ENCODE measurements at places on chromosomes 12 and 14.

DNA sequence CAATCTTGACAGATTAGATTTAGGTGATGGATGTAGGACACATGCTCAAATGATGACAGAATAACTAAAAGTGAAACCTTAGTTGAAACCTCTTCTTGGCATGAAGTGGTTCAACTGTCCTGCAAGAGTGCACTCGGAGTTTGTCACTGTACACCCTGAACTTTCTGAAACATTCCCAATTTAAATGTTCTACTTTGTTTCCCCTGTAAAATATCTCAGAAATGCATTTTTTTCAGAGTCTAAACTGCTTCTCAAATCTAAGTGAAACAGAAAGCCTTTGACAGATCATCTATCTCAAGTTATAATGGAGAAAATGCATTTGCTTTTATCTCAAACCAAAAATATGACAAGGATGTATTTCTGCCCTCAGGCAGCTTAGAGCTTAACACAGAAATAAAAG lies 66.0 kb downstream of the BHLHE41 start:
- DNase-seq: no peak

- DNase-seq: peak; percentile 15
These were observed 55.2 kb downstream of the FOS start for GRCh38 chr14:75333606-75334548.

DNA sequence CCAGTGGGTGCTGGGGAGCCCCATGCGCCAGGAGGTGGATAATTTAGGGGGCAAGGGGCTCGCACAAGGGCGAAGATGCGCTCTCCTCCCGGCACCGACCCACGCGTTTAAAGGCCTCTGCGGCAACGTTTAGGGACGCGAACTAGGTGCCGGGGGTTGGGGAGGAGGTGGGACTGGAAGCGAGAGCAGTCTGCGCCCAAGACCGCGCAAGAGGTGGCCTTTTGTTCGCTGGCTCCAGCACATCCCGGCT lies 1.3 kb downstream of the SLC38A1 start:
- DNase-seq: no peak

GRCh38 chr14:34018564-34019244 lies 67.8 kb upstream of the EGLN3 start:
- DNase-seq: no peak

GRCh38 chr14:50021261-50022031 lies 94.9 kb downstream of the VCPKMT start:
- DNase-seq: no peak

GRCh38 chr14:90850487-90850886 lies 34.3 kb upstream of the TTC7B start:
- DNase-seq: no peak

- DNase-seq: no peak
These were observed 5.0 kb upstream of the ALDH2 start for GRCh38 chr12:111761706-111762105.

DNA sequence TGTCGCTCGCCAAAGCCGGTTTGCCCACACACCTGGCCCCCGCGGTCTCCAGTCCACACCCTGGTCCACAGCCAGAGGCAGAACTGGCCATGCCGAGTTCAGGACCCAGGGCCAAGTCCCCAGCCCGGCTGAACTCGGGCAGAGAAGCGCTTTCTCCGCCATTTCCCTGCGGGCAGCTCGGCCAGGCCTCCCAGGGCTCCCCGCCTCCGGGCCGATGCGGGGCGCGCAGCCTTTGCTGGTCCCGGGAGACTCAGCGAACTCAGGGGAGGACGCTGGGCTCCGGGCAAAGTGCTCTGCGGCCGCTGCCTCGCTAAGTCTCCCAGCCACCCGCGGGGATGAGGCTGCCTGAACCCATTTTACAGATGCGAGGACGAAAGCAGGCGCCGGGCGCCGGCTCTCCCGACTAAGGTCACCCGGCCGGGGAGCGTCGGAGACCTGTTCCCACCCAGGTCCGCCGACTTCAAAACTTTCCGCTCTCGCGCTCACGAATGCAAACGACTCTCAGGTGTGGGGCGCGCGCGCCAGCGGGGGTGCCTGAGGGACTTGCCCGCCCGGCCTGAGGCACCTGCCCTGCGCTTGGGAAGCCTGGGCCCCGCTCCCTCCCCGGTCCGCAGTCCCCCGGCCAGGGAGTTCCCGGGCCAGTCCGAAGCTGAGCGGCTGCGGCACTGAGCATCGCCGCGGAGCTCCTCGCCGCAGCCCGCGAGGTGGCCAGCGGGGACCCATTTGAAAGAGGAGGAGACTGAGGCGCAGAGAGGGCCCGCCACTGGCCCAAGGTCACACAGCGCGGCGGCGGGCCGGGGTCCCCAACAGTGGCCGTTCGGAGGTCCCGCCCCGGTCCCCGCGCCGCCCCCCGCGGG lies 627 bp downstream of the TESC start:
- no peak for DNase-seq

DNA sequence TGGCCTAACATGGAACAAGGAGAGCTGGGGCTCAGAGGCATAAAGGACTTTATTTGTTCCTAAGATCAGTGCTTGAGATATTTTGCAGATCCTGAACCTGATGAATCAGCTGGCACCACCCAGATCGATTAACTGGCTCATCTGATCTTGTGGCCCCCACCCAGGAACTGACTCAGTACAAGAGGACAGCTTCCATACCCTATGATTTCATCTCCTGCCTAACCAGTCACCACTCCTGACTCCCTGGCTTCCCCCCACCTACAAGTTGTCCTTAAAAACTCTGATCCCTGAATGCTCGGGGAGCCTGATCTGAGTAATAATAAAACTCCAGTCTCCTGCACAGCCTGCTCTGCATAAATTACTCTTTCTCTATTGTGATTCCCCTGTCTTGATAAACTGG lies 5.1 kb downstream of the C12orf56 start:
- no peak for DNase-seq

DNA sequence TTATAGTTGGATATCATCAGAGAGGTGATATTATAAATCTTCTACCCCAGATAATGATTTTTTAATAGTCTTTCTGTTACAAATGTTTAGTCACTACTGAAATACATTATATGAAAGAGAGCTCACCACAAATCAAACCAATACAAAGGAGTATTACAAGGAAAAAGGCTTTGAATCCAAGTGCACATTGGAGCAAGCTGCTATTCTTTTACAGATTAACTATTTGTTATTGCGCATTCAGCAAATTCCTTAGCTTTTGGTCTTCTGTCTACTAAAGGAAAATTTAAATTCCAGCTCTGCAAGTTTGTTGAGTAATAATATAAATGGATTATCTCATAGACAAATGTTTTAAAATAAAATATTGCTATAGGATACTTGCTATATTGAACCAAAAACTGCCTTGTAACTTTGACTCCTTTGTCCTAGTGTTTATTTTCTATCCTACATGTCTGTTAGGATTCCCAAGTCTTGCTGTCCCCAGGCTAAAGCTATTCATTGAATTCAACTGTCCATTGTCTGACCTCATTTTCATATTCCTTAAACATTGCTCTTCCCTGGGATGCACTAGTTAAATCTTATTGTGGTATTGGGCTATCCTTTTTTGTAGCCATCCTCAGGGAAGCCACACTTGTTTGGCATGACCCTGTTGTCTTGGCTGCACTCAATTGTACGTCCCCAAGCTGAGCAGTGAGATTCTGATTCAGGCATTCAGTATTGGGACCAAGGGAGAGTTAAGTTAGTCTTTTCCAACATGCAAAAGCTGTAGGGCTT lies 41.5 kb downstream of the PDE3A start:
- DNase-seq: no peak

DNA sequence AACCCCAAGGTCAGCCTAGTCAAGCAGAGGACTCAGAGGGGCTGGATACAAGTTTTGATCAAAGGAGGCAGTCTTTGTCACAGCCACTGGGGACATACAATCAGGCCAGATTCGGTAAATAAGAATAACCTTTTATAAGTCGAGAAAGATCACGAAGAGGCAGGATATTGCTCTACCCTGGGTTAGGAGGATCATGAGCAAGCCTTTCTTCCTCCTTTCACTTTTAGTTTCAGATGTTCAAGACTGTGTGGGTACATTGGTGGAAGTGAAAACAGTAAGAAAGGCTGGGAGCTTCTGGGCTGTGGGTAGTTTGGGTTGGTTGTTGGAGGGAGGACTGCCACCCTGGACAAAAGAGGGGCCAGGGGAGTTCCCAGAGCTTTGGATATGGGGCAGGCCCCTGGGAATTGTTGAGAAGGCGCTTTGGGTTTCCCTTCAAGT lies 127.7 kb downstream of the SNAPC1 start:
- peak; percentile 6 for DNase-seq

GRCh38 chr12:30794591-30795409 lies 40.0 kb upstream of the CAPRIN2 start:
- DNase-seq: no peak

- no peak for DNase-seq
These were observed 33.8 kb downstream of the GIT2 start for GRCh38 chr12:109962398-109962797.

DNA sequence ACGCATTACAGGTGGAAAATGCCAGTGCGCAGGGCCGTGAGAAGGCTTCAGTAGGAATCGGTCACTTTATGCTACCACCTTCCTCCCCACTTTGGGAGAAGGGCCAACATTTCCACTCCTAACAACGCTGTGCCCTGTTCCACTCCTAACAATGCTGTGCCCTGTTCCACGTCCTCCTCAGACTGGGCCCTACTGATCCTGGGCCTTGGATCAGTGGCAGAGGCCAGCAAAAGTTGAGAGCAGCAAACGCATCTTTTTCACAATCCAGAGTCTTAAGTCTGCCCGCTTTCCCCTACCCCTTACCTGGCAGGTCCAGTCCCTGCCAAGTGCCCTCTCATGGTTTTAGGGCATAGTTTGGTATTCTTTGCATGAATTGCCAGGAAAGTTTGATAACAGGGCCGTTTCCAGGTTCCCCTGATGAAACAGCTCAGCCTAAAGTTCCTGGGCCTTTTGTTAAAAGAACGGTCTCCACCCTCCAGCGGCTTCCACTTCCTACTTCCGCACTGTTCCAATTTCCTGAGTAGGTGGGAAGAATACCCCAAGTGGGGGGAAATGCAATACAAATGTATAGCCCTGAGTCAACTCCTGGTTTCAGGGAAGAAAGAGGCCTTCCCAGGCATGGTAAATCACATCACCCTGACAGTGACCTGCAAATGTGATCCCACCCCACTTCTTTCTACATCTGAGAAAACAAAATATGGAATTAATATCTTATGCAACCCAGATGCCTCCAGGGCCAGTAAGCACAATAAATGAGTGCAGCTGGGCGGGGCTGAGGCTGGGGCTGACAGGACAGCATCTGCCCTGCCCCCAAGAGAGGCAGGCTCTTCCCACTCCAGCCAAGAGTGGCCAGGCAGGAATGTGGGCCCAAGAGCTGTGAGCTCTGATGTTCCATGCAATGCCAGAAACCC lies 15.0 kb downstream of the KCTD10 start:
- DNase-seq: no peak

- DNase-seq: no peak
These were observed 235.0 kb upstream of the PDZRN4 start for GRCh38 chr12:40953076-40953475.

DNA sequence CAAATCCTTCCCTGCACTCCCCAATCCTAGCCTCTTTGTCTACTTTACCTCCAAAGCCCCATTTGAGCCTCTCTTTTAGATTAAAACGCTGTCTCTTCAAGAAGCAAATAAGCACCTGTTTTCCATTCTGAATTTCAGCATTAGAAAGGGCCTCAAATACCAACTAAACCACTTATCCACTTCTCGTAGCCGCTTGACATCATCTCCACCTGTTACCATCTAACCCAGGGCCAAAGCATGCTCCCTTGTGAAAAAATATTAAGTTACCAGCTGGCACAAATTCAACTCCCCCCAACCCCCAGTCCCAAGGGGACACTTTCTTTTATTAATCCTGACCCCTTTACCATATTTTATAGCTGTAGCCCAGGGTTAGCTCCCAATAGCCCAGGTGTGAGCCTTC lies 43.1 kb downstream of the GPHB5 start:
- no peak for DNase-seq

- DNase-seq: no peak
These were observed 133.1 kb downstream of the PRIMA1 start for GRCh38 chr14:93655078-93655750.
